RKO (cell line): ENCODE measurements at places on chromosomes 6 and 20.

DNA sequence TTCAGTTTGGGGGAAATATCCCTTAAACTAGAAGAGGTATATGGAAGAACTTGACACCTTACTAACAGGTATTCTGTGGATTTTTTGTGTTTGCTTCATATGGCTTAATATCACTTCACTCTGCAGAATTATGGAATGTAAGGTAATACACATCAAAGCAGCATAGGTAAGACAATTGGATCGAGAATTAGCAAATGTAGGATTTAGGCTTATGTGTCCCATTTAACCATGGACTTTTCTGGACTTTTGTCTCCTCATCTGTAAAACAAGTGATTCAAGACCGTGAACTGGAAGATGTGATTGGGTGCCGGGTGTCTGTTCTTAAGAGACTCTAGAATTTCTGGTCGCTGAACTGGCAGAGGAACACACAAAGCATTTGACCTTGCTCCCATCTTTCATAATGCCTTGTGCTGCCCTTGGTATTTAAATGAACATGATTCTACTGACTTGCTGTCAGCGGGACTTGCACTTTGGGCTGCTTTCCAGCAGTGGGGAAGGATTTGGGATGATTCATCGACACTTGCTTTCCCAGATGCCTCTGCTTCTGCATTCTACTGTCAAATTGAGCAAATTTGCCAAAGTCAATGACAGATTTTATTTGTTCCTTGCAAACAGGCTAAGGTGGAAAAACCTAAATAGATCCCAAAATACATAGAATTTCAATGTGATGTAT is 199.8 kb downstream of the PLCB1 start:
- peak; percentile 18 for DNase-seq

- no peak for DNase-seq
Observed at GRCh38 chr20:53656293-53657202, 62.9 kb upstream of the ZNF217 start.

DNA sequence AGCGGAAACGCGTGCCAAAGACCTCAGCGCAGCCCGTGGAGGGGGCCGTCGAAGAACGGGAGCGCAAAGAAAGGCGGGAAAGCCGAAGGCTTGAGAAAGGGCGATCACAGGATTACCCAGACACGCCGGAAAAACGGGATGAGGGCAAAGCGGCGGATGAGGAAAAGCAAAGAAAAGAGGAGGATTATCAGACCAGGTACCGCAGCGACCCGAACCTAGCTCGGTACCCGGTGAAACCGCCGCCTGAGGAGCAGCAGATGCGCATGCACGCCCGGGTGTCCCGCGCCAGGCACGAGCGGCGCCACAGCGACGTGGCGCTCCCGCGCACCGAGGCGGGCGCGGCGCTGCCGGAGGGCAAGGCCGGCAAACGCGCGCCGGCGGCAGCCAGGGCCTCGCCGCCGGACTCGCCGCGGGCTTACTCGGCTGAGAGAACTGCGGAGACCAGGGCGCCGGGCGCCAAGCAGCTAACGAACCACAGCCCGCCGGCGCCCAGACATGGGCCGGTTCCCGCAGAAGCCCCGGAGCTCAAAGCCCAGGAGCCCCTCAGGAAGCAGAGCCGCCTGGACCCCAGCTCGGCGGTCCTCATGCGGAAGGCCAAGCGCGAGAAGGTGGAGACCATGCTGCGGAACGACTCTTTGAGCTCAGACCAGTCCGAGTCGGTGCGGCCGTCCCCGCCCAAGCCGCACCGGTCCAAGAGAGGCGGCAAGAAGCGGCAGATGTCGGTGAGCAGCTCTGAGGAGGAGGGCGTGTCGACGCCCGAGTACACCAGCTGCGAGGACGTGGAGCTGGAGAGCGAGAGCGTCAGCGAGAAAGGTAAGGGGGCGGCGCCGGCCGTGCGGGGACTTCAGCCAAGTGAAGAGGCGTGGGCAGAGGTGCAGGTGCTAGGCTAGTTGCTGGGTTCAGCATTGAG is 296.2 kb downstream of the RIMS1 start:
- DNase-seq: no peak

GRCh38 chr6:17100806-17101205 is 1.0 kb upstream of the STMND1 start:
- DNase-seq: no peak

GRCh38 chr6:147156218-147156617 is 48.0 kb upstream of the STXBP5 start:
- no peak for DNase-seq

GRCh38 chr6:159067334-159067733 is 22.5 kb upstream of the TAGAP start:
- peak; percentile 22 for DNase-seq

DNA sequence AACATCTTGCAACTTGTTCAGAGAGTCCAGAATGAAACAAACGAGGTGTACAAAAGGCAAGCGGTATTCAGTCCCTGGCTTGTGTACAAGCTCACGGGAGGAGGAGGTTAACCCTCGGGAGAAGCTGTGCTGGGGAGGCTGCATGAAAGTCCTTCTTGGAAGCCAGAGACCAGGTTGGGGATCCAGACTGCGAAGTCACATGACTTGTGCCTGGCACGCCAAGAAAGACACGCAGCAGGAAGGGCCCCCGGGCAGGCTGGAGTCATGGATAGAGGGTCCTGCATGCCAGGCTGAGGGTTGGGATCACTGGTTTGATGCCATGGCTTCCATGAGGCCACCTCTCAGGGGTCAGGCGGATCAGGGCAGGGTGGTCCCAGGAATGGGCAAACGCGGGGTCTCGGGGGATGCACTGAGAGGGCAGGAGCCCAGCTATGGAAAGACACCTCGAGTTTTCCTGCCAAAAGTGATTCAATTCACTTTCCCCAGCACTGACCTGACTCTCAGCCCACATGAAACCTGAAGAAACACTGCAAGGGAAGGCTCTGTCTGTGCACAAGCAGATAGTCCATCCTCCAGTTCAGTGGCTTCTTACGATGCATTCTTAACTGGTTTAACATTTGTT is 79.4 kb downstream of the DLL1 start:
- no peak for DNase-seq

DNA sequence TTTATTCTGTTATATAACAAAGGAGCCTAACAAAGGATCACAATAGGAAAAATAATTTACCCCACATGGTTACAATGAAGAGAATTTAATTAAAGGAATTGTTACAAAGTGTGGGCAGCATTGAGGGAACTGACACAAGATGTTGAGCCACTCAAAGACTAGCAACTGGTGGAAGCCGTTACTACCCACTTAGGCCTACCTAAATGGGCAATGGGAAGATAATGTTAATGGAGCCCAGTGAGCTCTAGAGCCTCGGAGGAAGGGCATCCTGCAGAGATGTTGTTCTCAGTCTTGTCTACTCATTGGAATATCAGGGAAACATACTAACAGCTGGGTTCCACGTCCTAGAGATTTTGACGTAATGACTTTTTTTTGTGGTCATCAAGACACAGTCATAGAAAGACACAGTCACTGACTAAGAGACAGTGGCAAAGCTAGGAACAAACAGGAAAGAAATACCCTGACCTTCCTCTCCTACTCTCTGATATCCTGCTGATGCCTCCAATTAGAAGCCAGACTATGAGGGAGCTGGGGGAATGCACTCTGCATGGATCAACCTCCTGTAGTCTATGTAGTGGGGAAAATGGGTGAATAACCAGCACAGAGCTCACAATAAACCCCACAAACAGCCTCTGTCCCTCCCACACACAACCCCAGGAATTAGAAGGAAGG is 523.8 kb upstream of the FLRT3 start:
- no peak for DNase-seq

DNA sequence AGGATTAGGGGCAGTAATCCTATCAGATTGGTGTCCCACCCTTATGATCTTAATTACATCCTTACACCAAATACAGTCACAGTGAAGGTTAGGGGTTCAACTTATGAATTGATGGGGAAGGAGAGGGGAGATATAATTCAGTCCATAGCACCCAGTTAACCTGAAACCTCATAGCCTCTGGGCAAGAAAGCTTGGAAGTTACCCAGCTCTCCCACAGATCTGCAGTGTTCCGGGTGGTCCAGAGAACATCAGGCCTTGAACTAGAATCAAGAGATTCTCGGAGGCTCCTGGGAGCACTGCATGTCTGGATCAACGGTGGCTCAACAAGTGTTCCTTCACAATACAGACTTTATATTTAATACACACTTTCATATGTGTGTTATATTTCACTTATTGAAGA is 392.6 kb upstream of the MARCKS start:
- DNase-seq: no peak

- no peak for DNase-seq
Observed at GRCh38 chr6:162630069-162630468, 97.5 kb downstream of the PRKN start.

DNA sequence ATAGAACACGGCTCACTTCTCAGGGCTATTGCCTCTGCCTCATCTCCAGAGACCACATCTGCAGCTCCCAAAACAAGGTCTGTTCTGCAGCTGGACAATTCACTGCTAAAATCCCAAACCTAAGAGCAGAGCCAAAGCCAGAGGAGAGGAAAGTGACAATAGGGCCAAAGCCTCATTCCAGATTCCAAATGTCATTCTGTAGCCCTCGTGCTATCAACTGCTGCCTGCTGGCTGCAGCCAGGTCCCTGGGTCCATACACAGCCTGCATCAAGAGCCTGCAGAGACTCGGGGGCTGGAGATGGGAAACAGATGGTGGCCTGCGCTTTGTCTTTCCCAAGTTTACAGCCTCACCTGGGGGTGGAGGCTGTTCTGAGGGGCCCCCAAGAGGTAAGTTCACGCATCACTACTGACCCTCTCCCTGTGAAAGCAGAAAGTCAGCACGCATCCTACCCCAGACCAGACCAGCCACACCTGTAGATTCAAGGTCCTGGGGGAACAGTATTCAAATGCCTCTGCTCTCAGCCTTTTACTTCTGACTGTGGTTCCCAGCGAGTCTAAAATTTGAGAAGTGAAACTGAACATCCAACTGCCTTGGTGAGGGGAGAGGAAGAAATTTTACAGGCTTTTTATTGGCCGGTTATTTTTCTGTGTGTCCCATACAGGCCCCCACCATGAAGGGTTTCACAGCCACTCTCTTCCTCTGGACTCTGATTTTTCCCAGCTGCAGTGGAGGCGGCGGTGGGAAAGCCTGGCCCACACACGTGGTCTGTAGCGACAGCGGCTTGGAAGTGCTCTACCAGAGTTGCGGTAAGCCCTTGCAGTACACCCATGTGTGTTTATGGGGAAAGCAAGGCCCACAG is at the start of gene LY86:
Gene LY86, plus strand, starts transcription at position 657 of the 860 bp plus-strand sequence. Its CDS starts 15 bp downstream, at position 672.
- DNase-seq: no peak

DNA sequence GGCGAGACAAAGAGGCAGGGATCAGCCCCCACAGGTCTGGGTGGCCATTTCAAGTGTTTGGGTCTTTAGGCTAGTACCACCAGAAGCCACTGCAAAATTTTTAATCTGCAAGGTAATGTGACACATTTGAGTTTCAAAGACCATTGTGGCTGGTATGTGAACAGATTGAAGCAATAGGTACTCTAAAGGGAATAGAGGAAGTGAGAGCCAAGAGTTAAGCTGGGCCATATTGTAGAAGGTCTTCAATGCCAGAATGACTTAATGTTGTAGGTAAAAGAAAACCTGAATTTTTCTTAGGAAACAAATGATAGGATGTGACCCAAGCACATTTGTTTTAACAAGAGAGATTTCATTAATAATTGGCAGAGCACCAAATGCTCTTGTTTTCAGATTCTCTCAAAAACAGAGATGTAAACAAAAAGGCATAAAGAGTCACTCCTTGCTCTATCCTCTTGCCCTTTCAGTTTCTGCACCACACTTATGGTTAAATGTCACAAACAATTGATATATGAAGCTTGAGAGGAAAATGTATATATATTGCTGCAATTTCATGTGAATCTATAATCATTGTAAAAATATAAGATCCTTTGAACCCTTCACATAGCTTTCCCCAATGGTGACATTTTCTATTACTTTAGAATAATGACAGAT is 307.1 kb upstream of the PLN start:
- DNase-seq: no peak

GRCh38 chr6:86820750-86821149 is 116.6 kb upstream of the HTR1E start:
- DNase-seq: no peak

DNA sequence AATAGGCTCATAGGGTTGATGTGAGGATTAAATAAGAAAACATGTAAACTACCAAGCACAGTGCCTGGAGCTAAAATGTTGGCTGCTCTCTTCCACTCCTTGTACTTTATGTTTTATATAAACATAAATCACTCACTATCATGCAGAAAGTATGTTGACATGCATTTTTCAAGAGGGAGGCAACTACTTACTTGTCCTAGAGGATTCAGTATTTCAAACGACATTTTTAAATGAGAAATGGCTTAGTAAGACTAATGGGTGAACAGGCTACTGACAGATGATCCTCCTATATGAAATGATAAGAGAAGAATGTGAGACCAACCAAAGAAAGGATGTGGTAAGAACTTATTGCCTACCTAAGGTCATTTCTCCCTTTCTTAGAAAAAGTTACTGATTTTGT is 21.0 kb downstream of the LATS1 start:
- DNase-seq: no peak

GRCh38 chr6:50661636-50662035 is 51.7 kb upstream of the TFAP2D start:
- peak; percentile 19 for DNase-seq

- no peak for DNase-seq
Observed at GRCh38 chr6:150696190-150696589, 96.5 kb downstream of the PLEKHG1 start.

GRCh38 chr6:112330071-112330878 is 16.9 kb upstream of the RFPL4B start:
- no peak for DNase-seq

- DNase-seq: no peak
Observed at GRCh38 chr6:144478483-144478882, 193.3 kb downstream of the UTRN start.

DNA sequence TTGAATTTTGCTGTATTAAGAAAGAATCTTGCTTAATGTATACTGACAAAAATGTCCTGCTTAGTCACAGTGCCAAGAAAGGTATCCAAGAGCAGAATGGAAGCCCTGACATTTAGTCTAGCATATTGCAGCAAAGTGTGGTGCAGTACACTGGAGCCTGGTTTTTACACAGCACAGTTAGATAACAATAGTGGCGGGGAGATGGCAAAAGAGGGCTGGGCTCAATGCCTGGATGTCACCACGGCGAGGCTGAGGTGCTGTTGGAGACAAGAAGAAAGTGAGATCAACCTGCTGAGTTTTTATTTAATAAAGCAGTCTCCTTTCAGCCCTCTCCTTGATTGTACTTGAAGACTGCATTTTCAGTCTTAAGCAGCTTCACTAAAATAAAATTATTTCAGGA is 426.0 kb downstream of the LMBRD1 start:
- no peak for DNase-seq

DNA sequence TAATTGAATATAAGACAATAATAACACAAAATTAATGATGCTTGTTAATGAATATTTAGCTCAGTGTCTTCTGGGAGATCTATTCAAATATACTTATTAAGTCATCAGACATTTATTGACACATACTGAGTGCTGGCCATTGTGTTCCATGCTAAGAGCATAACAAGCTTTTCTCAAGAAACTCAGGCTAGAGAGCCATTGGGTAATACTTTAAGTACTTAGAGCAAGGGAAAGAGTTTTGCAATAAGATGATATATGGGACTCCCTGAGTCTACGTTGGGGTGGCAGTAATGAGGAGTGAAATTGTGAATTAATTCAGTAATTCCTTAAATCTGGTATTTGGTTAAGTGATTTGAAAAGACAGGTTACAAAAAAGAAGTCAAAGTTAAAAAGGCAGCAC is 11.1 kb downstream of the TMEM200A start:
- no peak for DNase-seq

GRCh38 chr6:113496166-113496565 is 361.0 kb upstream of the MARCKS start:
- no peak for DNase-seq

- DNase-seq: no peak
Observed at GRCh38 chr20:6630514-6630913, 137.0 kb upstream of the BMP2 start.
